Thyroid gland (tissue), 4 donors: ENCODE measurements at places on chromosomes 6 and 20. TPM values are rescaled to one million over a fixed set of nuclear protein-coding genes. Genes with fewer than 3 reads are reported as not detected.

DNA sequence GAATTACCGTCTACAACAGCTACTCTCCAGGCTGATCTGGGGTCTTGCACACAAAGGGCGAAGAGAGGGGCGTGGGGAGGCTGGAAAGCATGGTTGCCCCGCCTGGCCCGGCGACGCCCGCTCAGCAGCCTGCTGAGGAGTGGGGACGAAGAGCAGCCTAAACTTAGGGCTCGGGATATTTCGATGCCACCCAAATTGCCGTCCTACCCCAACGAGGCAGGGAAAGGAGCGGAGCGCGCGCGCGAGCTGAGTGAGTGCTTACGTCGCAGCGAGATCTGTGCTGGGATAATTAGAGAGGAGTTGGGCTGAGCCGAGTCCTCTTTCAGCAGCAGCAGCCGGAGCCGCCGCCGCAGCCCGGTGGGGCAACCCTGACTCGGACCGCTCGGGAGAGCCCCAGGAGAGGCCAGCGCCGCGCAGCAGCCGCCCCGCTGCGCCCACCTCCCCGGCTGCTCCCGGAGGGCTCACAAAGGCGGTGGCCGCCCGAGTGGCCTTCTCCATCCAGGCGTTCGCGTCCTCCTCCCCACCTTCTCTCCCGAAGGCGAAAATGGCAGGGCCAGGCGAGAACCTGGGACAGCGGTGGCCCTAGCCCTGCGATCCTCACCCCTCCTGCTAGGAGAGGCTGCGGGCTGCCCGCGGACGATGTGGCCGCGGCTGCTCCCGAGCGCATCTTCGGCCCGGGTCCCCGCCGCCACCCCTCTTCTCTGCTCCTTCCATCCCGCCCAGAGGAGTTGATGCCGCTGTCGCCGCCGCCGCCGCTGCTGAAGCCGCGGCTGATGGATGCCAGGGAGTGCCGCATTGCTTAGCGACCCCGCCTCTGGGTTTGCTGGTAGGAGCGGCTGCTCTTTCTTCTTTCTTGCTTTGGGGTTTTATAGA lies at the start of gene CLVS2:
TSS of gene CLVS2 (plus strand) at position 315 of the 873 bp plus-strand sequence. CDS start 1,543 bp downstream, outside the sequence.
- H3K27me3 ChIP-seq = no peaks in the 10 kb centered on the region
- no peak within 1 kb of the TSS for H3K27ac ChIP-seq
- no peaks in the 10 kb centered on the region for H3K4me1 ChIP-seq
- H3K4me3 ChIP-seq = no peak within 1 kb of the TSS

- H3K4me3 ChIP-seq = no peak overlapping the region
- DNase-seq = no peak
Measured at GRCh38 chr20:50652702-50653294, 38.5 kb downstream of the RIPOR3 start.

RNF39 gene
- not detected for total RNA-seq

GPX5 gene
- not detected for total RNA-seq
